ENCODE measurements at places on chromosomes 12 and 14. TPM values are rescaled to one million over a fixed set of nuclear protein-coding genes. Genes with fewer than 3 reads are reported as not detected.

- DNase-seq = no peak
- H3K4me3 ChIP-seq = no peak overlapping the region
- no peaks in the 10 kb centered on the region for H3K27me3 ChIP-seq
- no peak overlapping the region for H3K27ac ChIP-seq
- no peaks in the 10 kb centered on the region for H3K36me3 ChIP-seq
These were observed 88.6 kb downstream of the MGST1 start for GRCh38 chr12:16435875-16436554.

GRCh38 chr14:53613404-53614253, 343.0 kb downstream of the BMP4 start:
- no peaks in the 10 kb centered on the region for H3K27me3 ChIP-seq
- DNase-seq = peak; percentile 64
- peak overlapping the region; percentile 94 for H3K27ac ChIP-seq
- peaks cover 6% of the 10 kb centered on the region for H3K36me3 ChIP-seq

DNA sequence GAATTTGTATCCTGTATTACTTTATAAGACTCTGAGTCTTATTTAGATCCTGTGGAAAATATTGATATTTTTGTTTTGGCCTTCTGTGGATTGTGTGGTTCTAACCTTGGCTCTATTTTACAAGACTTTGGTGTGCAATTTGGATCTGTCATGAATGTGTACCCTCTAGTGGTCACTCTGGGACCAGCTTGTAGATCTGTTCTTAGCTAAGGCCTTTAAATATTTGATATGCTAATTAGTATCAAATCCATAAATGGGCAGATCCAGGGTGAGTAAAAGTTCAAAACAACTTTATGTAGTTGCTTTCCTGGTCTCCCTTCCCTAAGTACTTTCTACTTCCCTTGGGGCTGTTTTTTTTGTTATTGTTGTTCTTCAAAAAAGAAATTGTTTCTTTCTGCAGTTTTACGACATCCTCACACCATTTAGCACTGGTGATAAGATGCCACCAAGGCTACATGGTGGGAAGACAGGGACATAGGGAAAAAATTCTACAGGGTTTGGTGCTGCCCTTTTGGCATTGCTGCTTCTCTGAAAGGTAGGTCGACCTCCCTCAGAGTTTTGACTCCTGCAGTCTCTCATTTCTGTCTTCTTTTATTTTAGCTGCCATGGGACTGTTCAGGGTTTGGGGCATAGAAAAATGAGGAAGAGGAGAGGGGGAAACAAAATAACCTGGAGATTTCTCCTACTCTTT, 238.5 kb downstream of the GPHN start:
- peaks cover 9% of the 10 kb centered on the region for H3K4me1 ChIP-seq
- no peaks in the 10 kb centered on the region for H3K36me3 ChIP-seq
- peak; percentile 58 for DNase-seq

DNA sequence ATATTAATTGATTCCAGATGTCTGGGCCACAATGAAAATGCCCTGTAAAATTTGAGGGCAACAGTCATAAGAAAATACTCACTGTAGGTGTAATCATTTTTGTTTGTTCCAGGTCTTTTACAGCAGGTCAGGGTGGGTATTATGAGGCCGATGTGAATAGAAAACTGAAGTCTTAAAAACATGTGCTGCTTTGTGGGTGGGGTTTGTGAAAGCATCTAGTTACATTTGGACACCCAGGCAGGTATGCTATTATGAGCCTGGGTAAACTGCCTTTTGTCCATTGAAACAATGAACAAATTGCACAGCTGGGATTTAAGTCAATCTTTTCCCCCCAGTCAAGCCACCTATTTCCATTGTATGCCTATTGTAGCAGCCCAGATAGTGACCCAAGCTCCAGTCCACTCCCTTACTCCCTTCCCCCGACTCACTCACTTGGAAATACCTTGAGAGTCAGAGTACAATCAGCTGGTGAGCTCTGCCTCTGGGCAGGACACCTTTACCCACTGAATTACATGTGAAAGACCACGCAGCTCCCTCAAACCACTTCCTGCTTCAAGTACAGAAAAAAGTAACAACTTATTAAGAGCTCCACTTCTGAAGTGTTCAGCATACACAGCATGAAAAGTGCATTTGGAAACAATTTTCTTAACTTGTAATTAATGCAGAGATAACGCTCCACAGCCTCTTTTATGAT, 1.8 kb downstream of the IGF1 start:
- H3K27me3 ChIP-seq = no peaks in the 10 kb centered on the region
- H3K4me1 ChIP-seq = no peaks in the 10 kb centered on the region
- no peak overlapping the region for H3K4me3 ChIP-seq

DNA sequence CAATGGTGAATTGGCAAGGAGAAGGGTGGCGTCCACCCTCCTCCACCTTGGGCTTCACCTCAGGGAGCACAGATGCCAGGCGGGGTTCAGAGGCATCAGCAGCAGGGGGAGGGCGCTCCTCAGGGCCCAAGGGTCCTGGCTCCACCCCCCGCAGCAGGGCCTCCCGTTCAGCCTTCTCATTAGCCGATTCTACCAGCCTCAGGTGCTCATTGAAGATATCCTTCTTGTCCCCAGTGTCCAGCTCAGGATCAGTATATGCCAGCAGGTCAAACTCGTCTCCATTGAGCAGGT, 19.3 kb upstream of the PRKAG1 start:
- no peaks in the 10 kb centered on the region for H3K27me3 ChIP-seq
- no peak overlapping the region for H3K27ac ChIP-seq
- no peaks in the 10 kb centered on the region for H3K4me1 ChIP-seq
- no peak overlapping the region for H3K4me3 ChIP-seq
- no peak for DNase-seq

- H3K36me3 ChIP-seq = no peaks in the 10 kb centered on the region
- H3K4me1 ChIP-seq = peaks cover 4% of the 10 kb centered on the region
- no peaks in the 10 kb centered on the region for H3K27me3 ChIP-seq
- no peak overlapping the region for H3K27ac ChIP-seq
These were observed 58.6 kb upstream of the MANSC4 start for GRCh38 chr12:27838543-27839185.

DNA sequence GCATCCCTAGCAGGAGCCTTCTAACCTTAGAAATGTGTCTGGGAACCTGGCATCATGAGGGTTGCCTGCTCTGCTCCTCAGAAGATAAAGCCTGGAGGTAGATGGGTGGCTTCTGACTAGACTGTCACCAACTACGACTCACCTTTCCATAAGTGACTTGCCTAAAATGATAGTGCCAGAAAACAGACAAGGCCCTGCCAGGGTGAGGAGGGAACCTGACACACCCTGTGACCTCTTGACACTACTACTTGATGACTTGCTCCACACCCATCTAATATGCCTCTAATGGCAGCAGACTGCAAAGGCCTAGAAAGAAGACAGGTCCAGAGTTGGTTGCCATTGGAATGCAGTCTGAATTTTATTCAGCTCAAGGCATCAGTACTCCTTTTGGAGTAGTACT, 9.4 kb downstream of the RNF41 start:
- H3K27me3 ChIP-seq = no peaks in the 10 kb centered on the region
- no peak overlapping the region for H3K27ac ChIP-seq
- H3K4me1 ChIP-seq = peaks cover 9% of the 10 kb centered on the region
- peaks cover 42% of the 10 kb centered on the region for H3K36me3 ChIP-seq
- no peak overlapping the region for H3K4me3 ChIP-seq
- no peak for DNase-seq

- no peaks in the 10 kb centered on the region for H3K36me3 ChIP-seq
- no peaks in the 10 kb centered on the region for H3K27me3 ChIP-seq
- no peak overlapping the region for H3K4me3 ChIP-seq
- no peak for DNase-seq
- no peak overlapping the region for H3K27ac ChIP-seq
These were observed 17.5 kb downstream of the GSTZ1 start for GRCh38 chr14:77338302-77338701.

GRCh38 chr12:92424338-92424737, 278.5 kb upstream of the PLEKHG7 start:
- DNase-seq = no peak
- no peak overlapping the region for H3K4me3 ChIP-seq
- no peaks in the 10 kb centered on the region for H3K36me3 ChIP-seq

SIX1 gene
- 6.7 TPM for total RNA-seq

TARBP2 gene
- total RNA-seq = 21.8 TPM

ZFHX2 gene
- total RNA-seq = 3.7 TPM

RTL1 gene
- 0.12 TPM for total RNA-seq

Data from Calu3 (cell line).